CD14-positive monocyte (primary cell): ENCODE measurements at places on chromosomes 7 and 10.

DNA sequence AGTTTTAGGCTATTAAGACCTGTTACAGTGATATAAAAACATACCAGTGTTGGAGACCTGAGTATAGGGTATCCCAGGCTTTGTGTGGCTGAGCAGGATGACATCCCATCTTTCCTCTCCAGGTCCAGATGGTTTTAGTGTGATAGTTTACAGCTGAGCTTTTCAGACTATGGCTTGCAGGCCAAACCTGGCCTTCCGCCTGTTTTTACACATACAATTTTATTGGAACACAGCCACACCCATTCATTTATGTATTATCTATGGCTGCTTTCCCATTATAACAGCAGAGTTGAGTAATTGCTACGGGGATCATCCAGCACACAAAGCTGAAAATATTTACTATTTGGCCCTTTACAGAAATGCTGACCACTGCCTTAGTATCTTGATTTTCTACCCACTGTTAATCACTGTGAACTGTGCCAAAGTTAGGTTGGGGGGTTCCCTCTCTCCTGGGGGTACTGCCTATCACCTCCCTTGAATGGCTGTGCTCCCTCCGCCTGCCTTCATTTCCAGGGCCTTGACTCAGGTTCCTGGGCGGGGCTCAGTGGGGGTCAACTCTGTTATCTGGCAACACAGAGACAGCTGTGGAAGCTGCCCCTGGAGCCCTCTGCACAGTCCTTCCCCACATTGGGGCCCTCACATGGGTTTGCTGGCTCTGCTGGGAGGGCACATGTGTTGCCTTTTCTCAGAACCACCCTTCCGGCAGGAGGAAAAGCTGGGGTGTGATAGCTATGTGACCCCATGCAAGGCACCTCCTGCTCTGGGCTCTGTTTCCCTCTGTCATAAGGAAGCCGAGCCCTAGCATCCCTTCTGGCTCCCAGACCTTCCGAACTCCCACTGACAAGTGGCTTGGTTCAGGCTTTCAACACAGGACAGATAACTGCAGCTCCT is 40.3 kb upstream of the SH2D4B start:
- no peaks in the 10 kb centered on the region for H3K27me3 ChIP-seq
- peak overlapping the region; percentile 92 for H3K27ac ChIP-seq
- DNase-seq: peak; percentile 46

DNA sequence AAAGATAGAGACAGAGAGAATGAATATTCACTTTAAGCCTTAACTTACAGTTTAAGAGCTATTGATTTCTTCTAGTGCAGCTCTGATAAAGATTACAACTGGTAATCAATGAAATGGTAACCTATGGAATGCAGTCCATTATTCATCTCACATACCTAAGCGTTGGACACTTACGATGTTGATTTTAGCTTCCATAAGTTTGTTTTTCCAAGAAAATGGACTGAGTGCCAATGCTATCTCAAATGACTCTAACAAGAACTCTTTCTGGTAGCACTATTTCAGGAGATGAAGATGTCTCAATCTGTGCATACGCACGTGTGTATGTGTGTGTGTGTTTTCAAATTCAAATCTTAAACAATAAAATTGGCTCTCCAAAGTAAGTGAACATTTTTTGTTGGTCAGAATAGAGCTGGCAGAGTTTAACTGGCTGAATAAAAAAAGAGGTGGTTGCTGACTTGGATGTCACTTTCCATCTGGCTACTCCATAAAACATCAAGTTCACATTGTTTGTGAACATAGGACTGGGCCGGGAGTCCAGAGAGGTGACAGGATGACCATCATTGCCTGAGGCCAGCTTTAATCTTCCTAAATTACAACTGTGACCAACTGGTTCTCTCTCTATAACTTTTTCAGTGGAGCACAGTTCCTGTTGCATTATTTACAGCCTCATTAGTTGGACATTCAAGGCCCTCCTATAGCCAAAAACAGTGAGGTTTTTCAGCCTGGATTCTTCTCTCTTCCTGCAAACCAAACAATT is 106.9 kb upstream of the CSTF2T start:
- H3K27me3 ChIP-seq: no peaks in the 10 kb centered on the region
- no peaks in the 10 kb centered on the region for H3K4me1 ChIP-seq
- no peak overlapping the region for H3K27ac ChIP-seq
- no peak overlapping the region for H3K4me3 ChIP-seq
- no peaks in the 10 kb centered on the region for H3K36me3 ChIP-seq
- no peak for DNase-seq

- H3K4me1 ChIP-seq: peaks cover 15% of the 10 kb centered on the region
- no peaks in the 10 kb centered on the region for H3K36me3 ChIP-seq
- peak within 1 kb of the TSS; percentile 93 for H3K27ac ChIP-seq
- peak; percentile 82 for DNase-seq
- H3K27me3 ChIP-seq: no peaks in the 10 kb centered on the region
Observed at GRCh38 chr10:19816411-19817230, at the start of gene PLXDC2. Gene PLXDC2 (plus strand): TSS chr10:19816432.

DNA sequence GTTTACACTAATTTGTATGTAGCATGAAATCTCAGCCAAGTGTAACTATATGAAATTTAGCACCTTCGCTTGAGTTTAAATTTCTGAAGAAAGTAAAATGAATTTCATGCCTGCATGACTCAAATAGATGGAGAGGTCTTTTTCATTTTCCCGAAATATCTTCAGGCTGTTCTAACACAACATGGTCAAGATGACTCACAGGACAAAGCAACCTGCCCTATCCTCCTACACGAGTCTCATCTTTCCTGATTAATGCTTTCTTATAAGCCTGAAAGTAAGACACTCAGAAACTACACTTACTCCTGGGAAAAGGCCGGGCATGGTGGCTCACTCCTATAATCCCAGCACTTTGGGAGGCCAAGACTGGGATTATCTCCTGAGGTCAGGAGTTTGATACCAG is 41.2 kb downstream of the CH25H start:
- H3K4me1 ChIP-seq: peaks cover 22% of the 10 kb centered on the region
- DNase-seq: no peak
- H3K27me3 ChIP-seq: no peaks in the 10 kb centered on the region
- H3K27ac ChIP-seq: no peak overlapping the region

DNA sequence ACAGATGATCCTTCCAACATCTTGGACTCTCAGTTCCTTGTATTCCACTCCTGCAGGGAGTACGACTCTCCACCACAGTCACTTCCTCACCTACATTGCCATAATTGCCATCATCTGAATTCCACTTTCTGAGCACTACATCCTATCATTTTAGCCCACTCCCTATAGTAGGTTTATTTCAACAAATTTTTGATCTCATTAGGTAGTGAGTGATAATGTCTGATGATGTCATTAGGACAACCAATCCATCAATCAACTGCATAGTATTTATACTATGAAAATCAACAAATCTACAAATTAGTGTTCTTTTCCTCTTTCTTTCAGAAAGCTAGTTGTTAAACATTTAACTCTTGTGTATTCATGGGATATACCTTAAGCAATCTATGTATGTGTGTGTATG is 13.7 kb upstream of the TRA2A start:
- no peaks in the 10 kb centered on the region for H3K36me3 ChIP-seq
- no peak for DNase-seq
- no peaks in the 10 kb centered on the region for H3K4me1 ChIP-seq
